Stimulated activated CD8-positive, alpha-beta memory T cell treated with anti-CD3 and anti-CD28 coated beads, Interleukin-4, amount 100 ng/mL, for 1 hour (primary cell): ENCODE measurements at places on chromosomes 4 and X.

DNA sequence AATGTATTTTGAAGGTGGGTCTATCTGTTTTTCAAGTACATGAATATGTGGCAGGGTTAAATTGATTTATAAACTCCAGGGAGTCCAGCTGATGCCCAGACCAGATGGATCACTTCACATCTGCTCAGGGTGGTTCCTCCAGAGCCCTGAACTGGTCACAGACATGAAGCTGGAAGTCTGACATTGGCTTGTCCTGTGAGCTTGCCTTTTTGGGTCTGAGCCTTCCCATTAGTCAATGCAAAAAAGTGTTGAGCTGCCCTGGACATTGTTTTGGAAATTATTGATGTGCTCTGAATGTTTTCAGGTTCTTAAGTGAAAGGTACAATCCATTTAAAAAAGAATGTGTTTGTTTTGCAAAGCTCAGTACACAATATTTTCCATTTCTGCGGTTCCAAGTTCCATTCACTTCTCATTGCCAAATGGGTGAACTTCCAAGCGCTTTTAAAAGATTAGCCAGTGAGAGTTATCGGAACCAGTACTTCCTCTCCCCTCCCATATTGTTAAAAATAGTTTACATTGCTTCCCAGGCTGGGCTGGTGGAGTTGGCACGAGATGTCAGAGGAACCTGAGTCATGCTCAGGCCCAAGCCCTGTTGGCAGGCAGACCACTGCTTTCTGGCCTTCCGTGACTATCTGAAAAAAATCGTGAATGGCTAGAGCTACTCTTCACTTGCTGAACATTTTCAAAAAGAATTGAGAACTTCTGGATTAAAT is 52.1 kb downstream of the PDGFRA start:
- DNase-seq: no peak

DNA sequence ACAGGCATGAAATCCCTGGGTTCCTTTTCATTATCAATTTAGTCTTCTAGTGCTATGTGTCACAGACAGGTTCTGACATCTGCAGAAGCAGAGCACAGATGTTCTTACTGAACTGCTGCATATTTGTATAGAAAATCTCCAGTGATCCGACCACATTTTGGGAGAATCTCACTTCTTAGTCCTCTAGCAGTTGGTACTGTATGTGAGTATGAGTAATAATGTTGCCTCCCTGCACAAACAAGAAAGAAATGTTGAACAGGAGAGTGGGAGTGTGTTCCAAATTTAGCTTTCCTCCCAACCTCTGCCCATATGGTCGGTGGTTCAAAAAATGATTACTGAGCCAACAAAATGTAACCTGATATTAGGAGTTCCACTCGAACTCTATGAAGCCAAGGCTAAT is 165.3 kb upstream of the GPC4 start:
- DNase-seq: no peak

- DNase-seq: no peak
Measured at GRCh38 chr4:55385201-55385649, 10.5 kb upstream of the TMEM165 start.

- no peak for DNase-seq
Measured at GRCh38 chr4:16297003-16297402, 70.7 kb upstream of the TAPT1 start.

- no peak for DNase-seq
Measured at GRCh38 chr4:85522277-85522676, 47.3 kb downstream of the ARHGAP24 start.

GRCh38 chrX:83630662-83631061 is 122.6 kb downstream of the POU3F4 start:
- DNase-seq: no peak

DNA sequence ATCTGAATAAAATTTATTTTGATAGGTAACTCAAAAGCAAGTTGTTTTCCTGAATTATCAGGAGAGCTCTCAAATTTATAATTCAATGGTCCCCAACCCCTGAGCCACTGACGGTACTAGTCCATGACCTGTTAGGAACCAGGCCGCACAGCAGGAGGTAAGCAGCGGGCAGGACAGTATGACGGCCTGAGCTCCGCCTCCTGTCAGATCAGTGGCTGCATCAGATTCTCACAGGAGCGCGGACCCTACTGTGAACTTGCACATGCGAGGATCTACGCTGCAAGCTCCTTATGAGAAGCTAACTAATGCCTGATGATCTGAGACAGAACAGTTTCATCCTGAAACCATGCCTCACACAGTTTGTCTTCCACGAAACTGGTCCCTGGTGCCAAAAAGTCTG is 37.9 kb upstream of the SEC24B start:
- no peak for DNase-seq

DNA sequence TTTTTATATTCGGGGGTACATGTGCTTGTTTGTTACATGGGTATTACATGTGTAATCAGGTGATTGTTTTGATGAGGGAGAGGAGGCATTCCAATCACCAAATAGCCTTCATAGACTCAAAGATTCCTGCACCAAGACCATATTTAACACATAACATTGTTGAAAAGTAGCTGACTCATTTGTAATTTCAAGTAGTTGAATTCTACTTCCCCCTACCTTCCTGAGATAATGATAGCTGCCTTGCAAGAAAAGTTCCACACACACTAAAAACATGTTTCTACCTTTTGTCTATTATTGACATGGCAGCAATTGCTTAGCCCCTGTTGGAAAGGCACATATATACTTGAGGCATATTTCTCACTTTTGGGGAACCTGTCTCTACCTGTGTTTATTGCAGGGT is 16.1 kb downstream of the PGAM4 start:
- DNase-seq: no peak

DNA sequence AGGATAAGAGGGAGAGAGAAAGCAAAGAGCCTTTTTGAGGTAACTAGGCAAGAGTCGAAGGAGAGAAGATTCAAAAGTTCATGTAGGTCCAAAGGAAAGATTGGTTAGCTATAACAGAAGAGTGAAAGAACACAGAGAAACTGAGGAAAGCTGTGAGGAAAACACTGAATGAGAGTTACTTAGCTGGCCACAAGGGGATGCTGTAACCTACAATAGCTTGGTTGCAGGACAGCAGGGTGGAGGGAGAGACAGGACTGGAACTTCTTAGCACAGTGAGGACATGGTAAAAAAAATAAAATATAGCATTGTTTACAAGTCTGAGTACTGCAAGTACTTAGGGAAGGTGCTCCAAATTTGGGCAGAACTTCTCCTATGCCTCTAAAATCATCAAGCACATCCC is 48.3 kb downstream of the RAI2 start:
- DNase-seq: no peak

GRCh38 chrX:144730471-144730870 is 516.8 kb upstream of the SPANXN1 start:
- DNase-seq: no peak

GRCh38 chr4:74258963-74259362 is 49.3 kb upstream of the EPGN start:
- DNase-seq: no peak

DNA sequence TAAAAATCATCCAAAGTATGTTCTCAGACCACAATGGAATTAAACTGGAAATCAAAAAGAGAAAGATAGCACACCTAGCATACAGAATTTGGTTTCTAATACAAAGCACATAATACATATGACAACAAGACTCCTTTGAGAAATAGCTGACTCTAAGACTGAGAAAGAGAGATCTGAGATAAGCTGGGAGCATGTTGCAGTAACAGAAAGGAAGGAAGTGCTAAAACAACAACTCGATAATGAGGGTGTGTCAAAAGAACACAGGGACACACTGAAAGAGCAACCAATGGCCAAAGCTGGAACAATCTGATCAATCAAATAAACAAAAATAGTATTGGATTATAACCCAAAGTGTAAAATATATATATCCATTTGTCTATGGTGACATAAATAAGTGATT is 586.6 kb downstream of the C4orf33 start:
- DNase-seq: no peak

GRCh38 chr4:162707962-162708361 is 458.7 kb downstream of the NAF1 start:
- DNase-seq: no peak

DNA sequence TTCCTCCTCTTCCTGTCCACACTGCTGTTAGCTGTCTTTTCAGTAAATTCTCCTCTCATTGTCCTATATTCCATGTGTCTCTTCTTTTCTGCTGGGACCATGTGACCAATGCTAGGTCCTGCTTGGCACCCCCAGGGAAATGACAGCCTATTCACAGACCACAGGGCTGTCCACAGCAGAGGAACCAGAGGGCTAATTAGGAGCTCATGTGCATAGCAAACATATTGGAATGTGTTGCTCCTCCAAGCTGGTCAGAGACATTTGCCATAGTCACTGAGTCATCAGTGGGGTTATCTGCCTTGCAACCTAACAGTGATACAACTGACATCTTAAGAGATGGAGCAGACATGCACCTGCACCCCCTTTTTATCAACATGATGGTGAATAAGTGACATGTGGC is 67.9 kb upstream of the PUDP start:
- DNase-seq: no peak

- DNase-seq: no peak
Measured at GRCh38 chrX:135393051-135393450, 28.7 kb upstream of the SMIM10L2A start.

DNA sequence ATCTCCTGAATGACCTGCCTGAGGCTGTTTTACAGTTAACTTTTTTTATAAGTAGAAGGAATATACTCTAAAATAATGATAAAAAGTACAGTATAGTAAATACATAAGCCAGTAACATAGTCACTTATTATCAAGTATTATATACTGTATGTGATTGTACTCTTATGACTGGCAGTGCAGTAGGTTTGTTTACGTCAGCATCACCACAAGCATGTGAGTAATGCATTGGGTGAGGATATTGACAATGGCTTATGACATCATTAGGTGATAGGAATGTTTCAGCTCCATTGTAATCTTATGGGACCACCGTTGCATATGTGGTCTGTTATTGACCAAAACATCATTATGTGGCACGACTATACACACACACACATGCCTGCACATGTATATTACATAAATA is 20.5 kb downstream of the NUDT9 start:
- DNase-seq: no peak

DNA sequence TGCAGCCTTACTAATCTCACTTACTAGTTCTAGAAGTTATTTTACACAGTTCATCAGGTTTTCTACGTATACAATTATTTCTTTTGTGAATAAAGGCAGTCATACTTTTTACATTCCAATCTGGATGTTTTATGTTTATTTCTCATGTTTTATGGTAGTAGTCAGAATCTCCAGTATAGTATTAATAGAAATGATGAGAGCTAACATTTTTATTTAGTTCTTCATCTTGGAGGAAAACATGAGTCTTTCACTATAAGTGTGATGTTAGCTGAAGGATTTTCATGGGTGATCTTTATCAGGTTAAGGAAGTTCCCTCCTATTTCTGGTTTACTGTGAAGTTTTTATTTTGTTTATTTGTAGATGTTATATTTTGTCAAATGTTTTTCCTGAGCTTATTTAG is 256.1 kb upstream of the GIMD1 start:
- DNase-seq: no peak

- DNase-seq: no peak
Measured at GRCh38 chrX:42422961-42423360, 355.0 kb downstream of the PPP1R2C start.

DNA sequence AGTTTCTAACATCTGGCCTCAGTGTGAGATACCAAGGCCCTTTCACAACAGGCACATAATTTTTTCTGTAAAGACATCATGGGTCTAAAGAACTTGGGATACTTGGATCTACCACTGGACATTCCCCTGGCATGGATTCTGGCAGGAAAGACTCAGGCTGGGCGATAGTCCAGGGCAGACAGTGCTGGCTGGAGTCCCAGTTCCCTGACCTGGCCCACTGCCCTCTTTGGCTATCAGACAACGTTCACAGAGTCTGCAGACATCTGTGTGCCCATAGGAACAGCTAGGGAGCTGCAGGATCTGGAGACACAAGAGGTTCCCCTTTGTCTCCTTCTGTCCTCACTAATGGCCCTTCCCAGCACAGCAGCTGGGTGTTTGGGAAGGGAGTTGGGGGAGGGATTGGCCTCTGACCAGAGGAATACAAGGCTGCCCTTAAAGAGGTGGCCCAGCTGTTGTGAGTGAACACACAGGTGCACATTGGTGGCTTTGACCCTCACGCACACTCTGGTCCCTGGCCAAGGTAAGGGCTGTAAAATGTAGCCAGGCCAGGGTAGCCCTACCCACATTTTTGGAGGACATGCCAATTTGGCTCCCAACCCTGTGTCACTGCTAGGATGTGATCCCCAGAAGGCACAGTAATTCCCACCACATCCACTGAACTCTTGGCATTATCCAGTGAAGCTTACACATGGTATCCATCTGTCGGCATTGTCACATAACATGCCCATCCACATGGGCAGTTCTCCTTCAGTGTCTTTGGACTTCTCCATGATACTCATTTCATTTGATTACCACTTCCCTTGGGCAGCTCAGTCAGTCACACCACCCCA is 72.3 kb downstream of the SOX3 start:
- no peak for DNase-seq

GRCh38 chrX:122863067-122863466 is 321.0 kb upstream of the GRIA3 start:
- no peak for DNase-seq

DNA sequence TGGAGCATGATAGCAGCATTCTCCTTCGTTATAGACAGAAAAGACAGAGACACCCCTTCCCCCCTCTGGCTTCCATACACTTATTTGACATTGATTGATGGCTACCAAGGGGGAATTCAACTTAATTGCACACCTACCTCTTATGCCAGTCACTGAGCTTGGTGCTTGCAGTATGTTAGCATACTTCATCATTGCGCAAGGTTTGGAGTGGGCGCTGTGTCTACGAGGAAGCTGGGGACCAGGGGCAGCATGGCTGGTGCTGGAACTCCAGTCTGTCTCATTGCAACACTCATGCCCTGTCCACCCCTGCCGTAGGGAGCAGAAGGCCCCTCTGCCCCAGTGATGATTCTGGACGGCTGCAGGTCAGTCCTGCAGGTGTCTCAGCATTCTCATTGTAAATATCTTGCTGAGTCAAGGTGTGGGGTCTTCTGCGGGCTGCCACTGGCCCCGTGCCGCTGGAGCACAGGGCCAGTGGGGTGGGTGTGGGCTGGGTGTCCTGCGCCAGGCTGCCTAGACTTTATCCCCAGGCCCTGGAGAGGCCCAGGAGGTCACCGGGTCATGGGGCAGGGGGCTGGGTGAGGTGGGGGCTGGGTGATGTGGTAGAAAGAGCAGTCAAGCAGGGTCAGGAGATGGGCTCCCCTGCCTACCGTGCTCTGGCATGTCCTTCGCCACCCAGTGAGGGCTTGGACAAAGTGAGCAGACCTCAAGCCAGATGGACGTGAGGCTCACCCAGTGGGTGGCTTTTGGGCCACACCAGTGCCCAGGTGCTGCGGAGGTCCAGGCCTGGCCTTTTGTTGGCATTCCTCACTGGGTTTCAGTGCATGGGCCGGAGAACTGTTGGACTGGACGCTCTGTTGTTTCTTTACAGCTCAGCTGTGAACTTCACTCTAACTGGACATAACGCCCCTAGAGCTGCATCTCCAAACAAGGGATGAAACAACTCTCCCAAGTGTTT is 85.5 kb downstream of the PSAPL1 start:
- DNase-seq: no peak
